Activated T-cell treated with anti-CD3 and anti-CD28 coated beads, Interleukin-2, amount 50 U/mL, for 1 hour (primary cell): ENCODE measurements at places on chromosomes 12 and 14.

GRCh38 chr12:89928467-89928866 lies 219.8 kb upstream of the ATP2B1 start:
- no peak for DNase-seq

GRCh38 chr14:48391661-48392060 lies 716.3 kb upstream of the MDGA2 start:
- no peak for DNase-seq

GRCh38 chr12:46667551-46667950 lies 158.2 kb downstream of the SLC38A4 start:
- no peak for DNase-seq

- peak; percentile 68 for DNase-seq
Observed at GRCh38 chr12:121792607-121793439, 665 bp downstream of the RHOF start.

GRCh38 chr14:90777358-90777757 lies 38.9 kb downstream of the TTC7B start:
- DNase-seq = no peak

- DNase-seq = peak; percentile 73
Observed at GRCh38 chr12:116559162-116559935, at the start of gene MAP1LC3B2. Gene MAP1LC3B2, plus strand, starts transcription at chr12:116559381. Its CDS starts 16,562 bp downstream, at chr12:116575943.

GRCh38 chr12:2749580-2749979 lies 45.2 kb upstream of the FKBP4 start:
- DNase-seq = no peak

DNA sequence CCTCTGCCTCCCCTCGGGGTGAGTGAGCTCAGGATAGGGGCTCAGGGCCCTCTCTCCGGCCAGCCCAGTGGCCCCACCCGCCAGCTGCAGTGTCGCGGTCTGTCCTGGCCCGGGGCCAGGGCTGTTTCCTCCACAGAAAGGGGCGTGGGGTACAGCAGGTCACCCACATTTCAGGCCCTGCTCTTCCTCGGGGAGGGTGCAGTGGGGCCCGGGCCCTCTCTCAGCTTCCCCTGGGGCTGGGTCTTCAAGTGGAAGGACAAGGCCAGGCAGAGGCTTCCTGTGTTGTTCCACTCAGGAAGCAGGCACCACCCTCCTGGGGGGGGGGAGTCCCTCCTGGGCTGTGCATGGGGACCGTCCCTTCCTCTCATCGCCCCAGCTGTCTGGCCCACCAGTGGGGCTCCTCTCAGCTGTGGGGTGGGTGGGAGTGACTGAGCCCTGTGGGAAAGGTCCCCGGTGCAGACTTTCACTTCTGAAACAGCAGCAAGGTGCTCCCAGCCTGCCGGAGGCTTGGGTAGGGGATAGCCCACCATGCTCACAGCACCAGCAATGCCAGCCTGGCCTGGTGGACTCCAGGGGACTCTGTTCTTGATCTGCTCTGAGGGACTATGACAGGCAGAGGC lies 3.7 kb downstream of the GPR132 start:
- peak; percentile 62 for DNase-seq

- DNase-seq = no peak
Observed at GRCh38 chr12:121794534-121795033, 1.1 kb upstream of the RHOF start.

DNA sequence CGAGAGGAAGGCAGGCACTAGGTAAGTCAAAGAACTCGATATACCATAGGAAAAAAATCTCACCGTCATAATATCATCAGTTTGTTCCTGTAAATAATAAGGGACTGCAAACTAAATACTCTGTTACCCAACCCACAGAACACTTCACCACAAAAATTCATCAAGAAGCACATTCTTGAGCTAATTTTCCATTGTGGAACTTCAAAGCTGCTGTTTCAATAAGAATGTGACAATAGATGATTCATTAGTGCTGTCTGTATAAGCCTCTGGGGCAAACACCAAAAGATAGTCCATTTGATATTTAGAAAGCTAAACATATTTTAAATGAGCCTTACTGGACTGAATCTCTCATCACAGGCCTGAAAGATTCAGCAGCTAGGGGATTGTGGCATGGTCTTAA lies 219.4 kb downstream of the KSR2 start:
- no peak for DNase-seq
